ENCODE measurements at places on chromosomes 11 and 22.

DNA sequence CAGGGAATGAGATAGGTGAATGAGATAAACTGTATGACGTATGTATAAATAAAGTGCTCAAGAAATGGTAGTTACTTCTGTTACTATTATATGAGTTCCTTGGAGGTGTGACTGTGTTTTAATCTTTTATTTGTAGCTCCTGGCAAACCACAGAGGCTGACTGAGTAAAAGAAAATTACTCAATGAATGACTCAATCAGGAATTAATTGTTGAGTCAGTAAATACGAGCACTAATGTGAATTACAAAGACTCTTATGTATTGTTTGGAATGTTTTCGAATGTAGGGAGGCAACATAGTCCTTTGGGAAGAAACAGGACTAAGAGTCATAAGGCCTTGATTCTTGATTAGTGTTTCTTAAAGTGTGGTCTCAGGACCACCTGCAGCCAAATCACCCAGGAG is 51.1 kb upstream of the BLID start:
- no peaks in the 10 kb centered on the region for H3K27me3 ChIP-seq
- no peak overlapping the region for H3K4me3 ChIP-seq
- no peak for DNase-seq
- no peaks in the 10 kb centered on the region for H3K4me1 ChIP-seq
- H3K27ac ChIP-seq = no peak overlapping the region
- H3K36me3 ChIP-seq = no peaks in the 10 kb centered on the region

- no peak overlapping the region for H3K4me3 ChIP-seq
- no peak for DNase-seq
- no peaks in the 10 kb centered on the region for H3K36me3 ChIP-seq
- H3K27ac ChIP-seq = peak overlapping the region; percentile 0
These were observed 86.8 kb downstream of the KCNQ1OT1 start for GRCh38 chr11:2612884-2613571.

GRCh38 chr22:23237201-23237798 is 57.0 kb downstream of the BCR start:
- no peak for DNase-seq
- no peak overlapping the region for H3K4me3 ChIP-seq
- H3K36me3 ChIP-seq = no peaks in the 10 kb centered on the region
- H3K27me3 ChIP-seq = no peaks in the 10 kb centered on the region
- H3K4me1 ChIP-seq = peaks cover 7% of the 10 kb centered on the region

- no peaks in the 10 kb centered on the region for H3K27me3 ChIP-seq
- no peak overlapping the region for H3K27ac ChIP-seq
- no peaks in the 10 kb centered on the region for H3K4me1 ChIP-seq
- H3K4me3 ChIP-seq = no peak overlapping the region
These were observed 53.5 kb downstream of the BBOX1 start for GRCh38 chr11:27094120-27094519.

DNA sequence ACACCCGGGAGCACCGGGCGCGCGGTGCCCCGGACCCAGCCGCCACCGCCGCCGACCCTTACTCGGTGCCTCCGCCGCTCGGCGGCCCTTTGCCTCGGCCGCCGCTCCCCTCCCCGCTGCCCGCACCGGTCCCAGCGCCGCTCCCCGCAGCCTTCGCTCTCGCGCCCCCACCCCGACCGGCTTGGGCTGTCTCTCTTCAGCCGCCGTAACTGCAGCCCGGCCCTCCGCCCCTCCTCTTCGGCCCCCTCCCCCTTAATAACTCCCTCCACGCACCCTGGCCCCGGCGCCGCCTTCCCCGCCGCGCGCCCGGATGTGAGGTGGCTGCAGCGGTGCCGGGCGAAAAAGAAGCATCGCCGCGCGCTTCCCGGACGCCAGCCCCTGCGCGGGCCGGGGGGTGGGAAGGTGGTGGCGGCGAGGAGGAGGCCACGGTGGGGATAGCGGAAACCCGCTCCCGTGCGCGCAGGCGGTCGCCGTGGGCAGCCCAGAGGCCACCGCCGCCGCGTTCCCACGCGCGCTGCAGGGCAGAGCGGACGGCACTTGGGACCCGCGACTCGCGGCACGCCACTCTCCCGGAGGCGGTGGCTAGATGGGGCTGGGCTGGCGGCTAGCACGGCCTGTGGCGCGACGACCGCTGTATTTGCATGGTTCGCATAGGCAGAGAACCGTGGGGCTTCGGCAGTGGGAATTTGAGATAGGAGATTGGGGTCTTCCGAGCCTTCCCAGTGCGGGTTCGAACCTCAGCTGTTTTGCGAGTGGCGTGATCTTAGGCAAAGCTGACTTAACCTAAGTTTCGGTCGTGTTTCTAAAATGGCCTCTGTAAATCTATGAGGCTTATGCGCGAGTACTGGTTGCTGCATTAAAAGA is at the start of gene EIF4ENIF1:
EIF4ENIF1 (minus strand) TSS at position 211 of the 864 bp plus-strand sequence. CDS start 1,124 bp downstream, outside the sequence.
- H3K4me3 ChIP-seq = peak within 1 kb of the TSS; percentile 92
- H3K27me3 ChIP-seq = no peaks in the 10 kb centered on the region
- peak within 1 kb of the TSS; percentile 98 for H3K27ac ChIP-seq
- DNase-seq = peak; percentile 94
- peaks cover 8% of the 10 kb centered on the region for H3K4me1 ChIP-seq
- peaks cover 27% of the 10 kb centered on the region for H3K36me3 ChIP-seq

DNA sequence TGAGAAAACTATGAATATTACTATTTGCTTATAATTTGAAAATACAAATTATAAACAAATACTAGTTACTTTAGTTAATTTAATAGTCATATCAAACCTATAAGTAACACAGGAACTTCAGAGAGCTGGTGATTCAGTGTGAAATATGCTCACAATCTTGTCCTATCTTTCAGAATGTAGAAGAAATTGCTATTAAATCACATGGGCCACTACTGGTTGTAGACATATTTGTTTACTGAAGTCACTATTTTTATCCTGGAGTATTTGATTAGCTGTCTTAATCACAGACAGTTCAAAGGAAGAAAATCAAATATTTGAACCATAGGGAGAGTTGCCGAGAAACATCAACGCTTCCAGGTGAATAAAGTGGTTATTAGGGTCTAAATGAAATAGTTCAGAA is 187.6 kb upstream of the ANO3 start:
- no peaks in the 10 kb centered on the region for H3K36me3 ChIP-seq
- H3K27ac ChIP-seq = no peak overlapping the region
- no peak overlapping the region for H3K4me3 ChIP-seq
- DNase-seq = no peak

- H3K36me3 ChIP-seq = no peaks in the 10 kb centered on the region
- peak; percentile 47 for DNase-seq
- H3K27ac ChIP-seq = peak overlapping the region; percentile 46
These were observed 37.6 kb upstream of the THY1 start for GRCh38 chr11:119460582-119460981.

GRCh38 chr11:123173040-123173855 is 21.8 kb downstream of the CLMP start:
- no peaks in the 10 kb centered on the region for H3K36me3 ChIP-seq
- H3K4me1 ChIP-seq = no peaks in the 10 kb centered on the region
- H3K27ac ChIP-seq = no peak overlapping the region
- no peaks in the 10 kb centered on the region for H3K27me3 ChIP-seq

- no peaks in the 10 kb centered on the region for H3K27me3 ChIP-seq
- H3K4me3 ChIP-seq = no peak overlapping the region
- H3K4me1 ChIP-seq = no peaks in the 10 kb centered on the region
- no peaks in the 10 kb centered on the region for H3K36me3 ChIP-seq
- H3K27ac ChIP-seq = no peak overlapping the region
These were observed 15.2 kb downstream of the SHISAL1 start for GRCh38 chr22:44297470-44298061.

DNA sequence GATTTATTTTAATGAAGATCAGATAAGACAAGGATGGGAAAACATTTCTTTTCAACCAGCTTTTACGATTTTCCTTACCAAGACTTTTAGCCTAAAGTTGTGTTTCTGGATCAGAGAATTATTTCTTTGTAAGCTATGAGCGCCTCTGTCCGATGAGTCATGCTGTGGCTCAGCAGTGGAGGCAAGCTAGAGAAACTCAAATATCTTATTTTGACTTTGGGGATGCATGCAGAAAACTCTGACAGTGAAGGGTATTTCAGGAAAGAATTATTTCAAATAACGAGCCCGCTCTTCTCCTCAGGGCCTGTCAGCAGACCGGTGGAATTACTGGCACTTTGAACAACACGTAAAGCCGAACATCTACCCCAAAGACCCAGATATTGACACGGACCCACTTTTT is 77.9 kb upstream of the OR5AK2 start:
- H3K4me1 ChIP-seq = peaks cover 4% of the 10 kb centered on the region
- no peak for DNase-seq
- no peak overlapping the region for H3K4me3 ChIP-seq

- H3K36me3 ChIP-seq = no peaks in the 10 kb centered on the region
- peaks cover 25% of the 10 kb centered on the region for H3K27me3 ChIP-seq
- H3K4me1 ChIP-seq = peaks cover 8% of the 10 kb centered on the region
- DNase-seq = no peak
These were observed 5.4 kb downstream of the TBC1D10C start for GRCh38 chr11:67409261-67409666.

DNA sequence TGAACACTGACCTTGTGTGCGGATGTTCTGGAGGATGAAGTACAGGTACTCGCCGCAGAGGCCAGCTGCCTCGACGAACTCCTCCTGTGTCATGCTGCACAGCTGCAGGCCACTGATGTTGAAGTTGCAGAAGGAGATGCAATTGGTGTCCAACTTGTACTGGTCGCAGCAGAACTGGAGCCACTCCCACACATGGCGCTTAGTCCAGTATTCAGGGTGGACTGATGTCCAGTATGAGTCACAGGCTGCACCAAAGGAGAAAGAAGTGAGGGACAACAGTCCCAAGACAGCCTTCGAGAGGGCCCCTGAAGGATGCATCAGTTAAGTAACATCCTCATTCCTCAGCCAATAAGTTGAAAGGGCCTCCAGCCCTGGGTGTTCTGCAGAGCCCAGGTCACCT is 20.1 kb downstream of the ELF5 start:
- no peaks in the 10 kb centered on the region for H3K36me3 ChIP-seq
- DNase-seq = no peak
- H3K27me3 ChIP-seq = no peaks in the 10 kb centered on the region
- H3K4me1 ChIP-seq = no peaks in the 10 kb centered on the region

DNA sequence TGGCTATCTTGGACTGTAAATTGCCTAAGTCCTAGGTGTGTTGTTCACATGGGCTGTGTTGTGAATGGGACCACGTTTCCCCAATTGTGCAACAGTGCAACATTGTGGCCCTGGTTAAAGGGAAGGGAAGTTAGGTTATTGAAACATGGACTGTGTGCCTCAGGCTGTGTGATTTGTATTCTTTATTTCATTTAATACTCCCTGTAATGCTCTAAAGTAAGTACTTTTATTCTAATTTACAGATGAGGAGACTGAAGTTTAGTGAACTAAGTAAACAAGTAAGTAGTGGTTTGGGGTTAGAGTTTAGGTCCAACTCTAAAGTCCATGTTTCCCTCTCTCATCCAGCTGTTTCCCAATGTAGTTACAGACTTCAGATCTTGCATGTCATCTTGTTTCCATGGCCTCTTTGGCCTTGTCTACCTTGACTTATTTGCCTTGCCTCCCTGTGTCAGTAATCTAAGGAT is 77.7 kb downstream of the STIM1 start:
- no peak overlapping the region for H3K4me3 ChIP-seq
- H3K36me3 ChIP-seq = no peaks in the 10 kb centered on the region
- no peak for DNase-seq
- H3K27me3 ChIP-seq = no peaks in the 10 kb centered on the region

- no peaks in the 10 kb centered on the region for H3K27me3 ChIP-seq
- H3K4me1 ChIP-seq = no peaks in the 10 kb centered on the region
- no peaks in the 10 kb centered on the region for H3K36me3 ChIP-seq
- H3K4me3 ChIP-seq = no peak overlapping the region
These were observed 175.7 kb upstream of the CARD18 start for GRCh38 chr11:105315287-105315686.

DNA sequence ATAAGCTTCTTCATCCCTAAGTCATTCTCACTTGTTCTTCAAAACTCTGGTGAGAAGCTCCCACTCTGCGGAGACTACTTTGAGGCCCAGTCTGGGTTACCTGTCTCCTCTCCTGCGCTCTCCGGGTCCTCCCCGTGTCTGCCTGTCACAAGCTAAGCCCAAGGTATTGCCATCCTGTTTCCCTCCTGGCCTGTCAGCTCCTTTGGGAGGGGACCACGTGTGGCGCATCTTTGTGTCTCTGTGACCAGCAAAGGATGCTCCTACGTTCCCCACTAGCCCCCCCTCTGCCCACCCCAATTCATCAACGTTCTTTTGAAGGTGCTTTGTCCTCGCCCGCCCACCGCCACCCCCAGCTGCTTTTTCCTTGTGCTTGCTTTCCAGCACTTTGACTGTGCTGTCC is 31.8 kb upstream of the FBLN1 start:
- H3K4me3 ChIP-seq = no peak overlapping the region
- no peak overlapping the region for H3K27ac ChIP-seq
- H3K27me3 ChIP-seq = no peaks in the 10 kb centered on the region
- H3K36me3 ChIP-seq = no peaks in the 10 kb centered on the region
- no peak for DNase-seq

DNA sequence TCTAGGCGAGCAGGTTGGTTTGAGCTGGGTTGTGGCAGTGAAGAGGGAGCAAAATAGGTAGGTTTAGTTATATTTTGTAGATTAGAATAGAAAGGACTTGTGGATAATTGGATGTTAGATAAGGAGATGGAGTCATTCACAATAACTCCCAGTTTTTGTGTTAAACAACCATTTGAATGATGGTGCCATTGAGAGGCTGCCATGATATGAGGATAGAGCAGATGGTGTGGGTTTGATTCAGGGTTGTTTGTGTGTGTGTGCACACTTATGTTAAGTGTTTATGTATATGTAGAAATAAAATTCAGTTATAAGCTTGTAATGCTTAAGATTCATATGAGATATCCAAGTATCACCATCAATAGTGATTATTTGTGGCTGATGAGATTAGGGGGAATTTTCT is 166.6 kb downstream of the NXPE2 start:
- H3K4me1 ChIP-seq = no peaks in the 10 kb centered on the region
- H3K27me3 ChIP-seq = peaks cover 31% of the 10 kb centered on the region
- no peak for DNase-seq
- no peak overlapping the region for H3K27ac ChIP-seq
- no peaks in the 10 kb centered on the region for H3K36me3 ChIP-seq
- H3K4me3 ChIP-seq = no peak overlapping the region

GRCh38 chr11:1168256-1168655 is 10.5 kb downstream of the MUC5AC start:
- DNase-seq = no peak
- H3K4me1 ChIP-seq = peaks cover 11% of the 10 kb centered on the region
- no peaks in the 10 kb centered on the region for H3K27me3 ChIP-seq
- H3K36me3 ChIP-seq = no peaks in the 10 kb centered on the region
- H3K4me3 ChIP-seq = no peak overlapping the region

DNA sequence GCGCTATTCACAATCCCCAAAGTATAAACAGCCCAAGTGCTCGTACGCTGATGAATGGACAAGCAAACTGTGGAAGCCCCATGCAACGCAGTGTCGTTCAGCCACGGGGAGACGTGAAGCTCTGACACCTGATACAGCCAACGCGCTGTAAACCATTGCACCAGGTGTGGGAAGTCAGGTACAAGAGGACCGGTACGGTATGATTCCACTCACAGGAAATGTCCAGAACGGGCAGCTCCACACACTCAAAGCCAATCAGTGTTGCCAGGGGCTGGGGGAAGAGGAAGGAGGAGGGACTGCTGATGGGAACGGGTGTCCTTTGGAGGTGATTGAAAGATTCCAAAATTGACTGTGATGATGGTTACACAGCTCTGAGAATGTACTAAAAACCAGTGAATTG is 64.5 kb downstream of the BRD1 start:
- DNase-seq = no peak
- no peak overlapping the region for H3K27ac ChIP-seq
- no peaks in the 10 kb centered on the region for H3K36me3 ChIP-seq
- H3K4me3 ChIP-seq = no peak overlapping the region

- no peak overlapping the region for H3K27ac ChIP-seq
- H3K4me3 ChIP-seq = no peak overlapping the region
- DNase-seq = peak; percentile 55
- H3K4me1 ChIP-seq = peaks cover 14% of the 10 kb centered on the region
These were observed 7.3 kb downstream of the USP47 start for GRCh38 chr11:11848891-11849746.

Data from large intestine (tissue), 12 donors.